Fibroblast of skin of right biceps (primary cell): ENCODE measurements at places on chromosomes 11 and 22.

- DNase-seq: no peak
These were observed 29.5 kb upstream of the SERPIND1 start for GRCh38 chr22:20744456-20744855.

DNA sequence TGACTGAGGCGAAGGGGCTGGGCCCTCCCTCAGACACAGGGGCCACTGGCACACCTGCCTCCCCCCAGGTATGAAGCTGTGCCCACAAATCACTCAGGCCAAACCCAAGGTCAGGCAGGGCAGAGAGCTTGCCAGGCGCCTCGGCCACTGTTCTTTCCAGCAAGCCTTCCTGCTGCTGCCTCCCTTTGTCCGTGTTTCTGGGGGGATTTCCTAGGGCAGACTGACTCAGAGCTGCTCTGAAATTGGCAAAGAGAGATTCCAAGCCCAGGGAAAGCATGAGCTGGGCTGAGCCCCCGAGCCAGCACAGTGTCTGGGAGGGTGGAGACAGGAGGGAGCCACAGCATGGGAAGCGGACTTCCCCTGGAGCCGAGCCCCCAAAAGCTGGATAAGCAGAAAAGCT is 33.2 kb downstream of the PPP2R1B start:
- DNase-seq: peak; percentile 84

DNA sequence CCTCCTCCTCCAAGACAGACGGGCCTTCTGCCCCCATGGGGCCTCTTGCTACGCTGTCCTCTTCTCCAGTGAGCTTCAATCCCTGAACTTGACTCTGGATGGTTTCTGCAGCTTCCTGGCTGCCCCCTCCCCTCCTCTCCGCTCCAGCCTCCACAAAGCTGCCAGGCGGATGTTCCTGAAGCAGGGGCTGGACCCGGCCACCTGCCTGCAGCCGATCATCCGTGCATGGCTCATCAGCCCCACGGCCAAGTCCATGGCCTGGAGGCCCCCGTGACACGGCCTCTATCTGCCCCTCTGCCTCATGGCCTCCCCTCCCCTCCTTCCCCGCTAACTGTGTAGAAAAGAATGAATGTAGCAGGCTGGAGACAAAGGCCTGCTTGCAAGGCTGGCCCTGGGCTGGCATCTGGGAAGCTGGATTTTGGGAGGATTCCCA is 6.8 kb upstream of the SUN2 start:
- DNase-seq: no peak

GRCh38 chr11:27995083-27995482 is 112.9 kb downstream of the KIF18A start:
- DNase-seq: no peak
